ENCODE measurements at places on chromosomes 2 and 18. TPM values are rescaled to one million over a fixed set of nuclear protein-coding genes. Genes with fewer than 3 reads are reported as not detected.

DNA sequence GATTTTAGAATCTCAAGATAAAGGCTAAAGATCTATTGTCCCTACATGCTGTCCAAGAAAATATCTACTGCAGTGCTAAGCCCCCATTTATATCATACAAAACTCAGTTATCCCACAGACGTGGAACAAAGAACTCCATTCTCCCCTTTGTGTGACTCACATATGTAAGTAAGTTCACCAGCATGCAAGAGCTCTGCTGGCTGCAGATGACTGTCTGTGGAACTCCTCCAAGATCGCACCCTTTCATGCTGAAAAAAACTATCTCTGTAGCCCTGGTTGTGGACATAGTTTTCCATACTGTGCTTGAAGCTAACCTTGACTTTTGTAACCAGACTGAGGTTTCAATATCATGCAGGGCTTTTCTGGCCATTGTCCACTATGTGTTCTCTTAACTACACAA lies 207.1 kb downstream of the ZNF521 start:
- H3K27ac ChIP-seq, result no peak overlapping the region
- no peak overlapping the region for H3K4me3 ChIP-seq
- H3K27me3 ChIP-seq, result no peaks in the 10 kb centered on the region
- H3K4me1 ChIP-seq, result no peaks in the 10 kb centered on the region
- no peak for DNase-seq

DNA sequence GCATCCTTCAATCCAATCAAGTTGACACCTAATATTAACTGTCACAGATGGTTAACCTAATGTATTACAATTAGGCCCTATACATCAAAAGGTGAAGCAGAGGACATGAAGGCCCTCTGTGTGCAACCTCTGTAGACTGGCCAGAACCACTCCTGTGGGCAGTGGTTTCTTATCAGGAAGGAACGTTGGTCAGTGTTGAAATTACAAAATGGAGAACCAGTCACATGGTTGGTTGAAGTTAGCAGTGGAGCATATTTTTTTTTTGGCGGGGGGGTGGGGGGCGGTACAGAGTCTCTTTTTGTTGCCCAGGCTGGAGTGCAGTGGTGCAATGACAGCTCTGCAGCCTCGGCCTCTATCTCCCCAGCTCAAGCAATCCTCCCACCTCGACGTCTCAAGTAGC lies 19.8 kb downstream of the RNU2-63P start:
- H3K27ac ChIP-seq, result no peak overlapping the region
- no peaks in the 10 kb centered on the region for H3K36me3 ChIP-seq
- no peak overlapping the region for H3K4me3 ChIP-seq
- H3K4me1 ChIP-seq, result no peaks in the 10 kb centered on the region
- DNase-seq, result no peak

GRCh38 chr2:109148991-109149645 lies 20.1 kb downstream of the SH3RF3 start:
- no peaks in the 10 kb centered on the region for H3K36me3 ChIP-seq
- H3K27me3 ChIP-seq, result no peaks in the 10 kb centered on the region
- no peaks in the 10 kb centered on the region for H3K4me1 ChIP-seq
- no peak for DNase-seq
- H3K27ac ChIP-seq, result no peak overlapping the region

DNA sequence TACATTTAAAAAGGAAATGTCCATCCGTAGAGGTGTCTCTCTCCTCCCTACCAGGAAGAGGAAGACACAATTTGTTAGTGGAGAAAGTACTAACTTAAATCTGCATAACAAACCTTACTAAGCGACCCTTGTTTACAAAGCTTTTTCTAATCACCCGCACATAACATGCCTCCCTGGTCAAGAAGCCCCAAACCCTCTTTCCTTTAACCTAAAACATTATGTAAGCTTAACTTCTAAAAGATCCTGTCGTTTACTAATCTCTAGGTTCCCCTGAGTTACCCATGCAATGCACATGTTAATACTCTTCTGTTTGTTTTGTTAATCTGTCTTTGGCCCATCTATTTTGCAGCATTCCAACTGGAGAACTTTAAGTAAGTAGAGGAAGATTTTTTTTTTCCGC lies 630.3 kb upstream of the NRXN1 start:
- no peak for DNase-seq
- no peaks in the 10 kb centered on the region for H3K4me1 ChIP-seq
- H3K27ac ChIP-seq, result no peak overlapping the region
- no peaks in the 10 kb centered on the region for H3K36me3 ChIP-seq
- H3K27me3 ChIP-seq, result no peaks in the 10 kb centered on the region

DNA sequence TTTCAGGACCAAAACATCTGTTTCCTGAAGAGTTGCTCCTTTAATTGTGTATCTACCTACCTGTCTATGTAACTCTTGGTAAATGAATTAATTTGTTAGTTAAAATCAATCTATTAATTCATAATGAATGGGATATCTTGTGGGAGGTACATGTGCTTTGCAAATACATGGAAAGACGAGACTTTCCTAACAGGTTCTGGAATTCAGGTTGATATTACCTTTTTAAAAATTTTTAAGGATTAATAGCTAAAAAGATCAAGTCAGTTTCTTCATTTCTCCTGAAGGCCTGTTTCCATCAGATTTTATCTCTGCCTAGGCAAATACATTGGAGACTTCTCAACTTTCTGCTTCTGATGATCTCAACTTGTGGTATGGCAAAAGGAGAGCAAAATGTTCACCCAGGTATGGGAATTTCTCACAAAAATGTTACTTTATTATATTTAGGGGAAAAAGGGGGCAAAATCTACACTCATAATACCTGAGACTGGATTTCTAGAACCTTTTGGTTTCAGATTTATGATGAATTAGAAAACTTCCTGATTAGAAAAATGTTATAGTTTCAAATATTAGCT lies 7.4 kb downstream of the TFPI start:
- no peak overlapping the region for H3K4me3 ChIP-seq
- H3K36me3 ChIP-seq, result no peaks in the 10 kb centered on the region
- H3K27me3 ChIP-seq, result no peaks in the 10 kb centered on the region
- no peak for DNase-seq

DNA sequence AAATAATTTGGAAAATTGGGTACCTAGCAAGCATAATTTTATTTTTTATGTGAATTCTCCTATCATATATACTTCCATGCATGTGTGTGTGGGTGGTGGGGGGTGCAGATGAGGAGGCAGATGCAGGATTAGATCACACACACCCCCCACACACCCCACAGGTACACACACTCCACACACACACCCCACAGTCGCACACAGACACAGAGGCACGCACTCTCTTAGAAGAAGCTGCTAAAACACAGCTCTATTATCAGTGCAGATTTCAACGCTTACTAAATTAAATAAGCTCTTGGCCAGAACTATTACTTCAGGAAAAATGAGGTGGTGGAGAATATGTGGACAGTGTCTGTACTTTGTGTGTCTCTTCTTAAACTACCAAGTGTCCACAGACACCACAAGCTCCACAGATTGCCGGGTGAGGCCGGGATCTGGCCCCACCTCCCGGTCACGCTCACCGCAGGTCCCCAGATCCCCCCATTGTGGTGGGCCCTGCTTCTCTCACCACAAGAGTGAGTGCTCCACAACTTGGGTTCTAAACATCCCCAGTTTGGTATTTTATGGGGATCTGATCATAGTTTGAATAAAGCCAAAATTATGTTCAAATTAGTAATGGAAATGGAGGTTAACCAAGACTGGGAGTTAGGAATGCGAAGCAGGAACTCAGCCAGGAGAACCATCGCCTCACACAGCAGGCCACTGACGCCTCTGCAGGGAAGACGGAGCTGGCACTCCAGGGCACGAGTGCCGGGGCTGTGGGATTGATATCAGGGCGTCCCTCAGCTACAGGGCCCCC lies 102.1 kb downstream of the PXDN start:
- no peak overlapping the region for H3K27ac ChIP-seq
- no peaks in the 10 kb centered on the region for H3K4me1 ChIP-seq
- H3K4me3 ChIP-seq, result no peak overlapping the region
- no peak for DNase-seq
- no peaks in the 10 kb centered on the region for H3K27me3 ChIP-seq

- no peak for DNase-seq
- no peak overlapping the region for H3K27ac ChIP-seq
Observed at GRCh38 chr2:45162711-45163110, 153.5 kb upstream of the SIX2 start.

DNA sequence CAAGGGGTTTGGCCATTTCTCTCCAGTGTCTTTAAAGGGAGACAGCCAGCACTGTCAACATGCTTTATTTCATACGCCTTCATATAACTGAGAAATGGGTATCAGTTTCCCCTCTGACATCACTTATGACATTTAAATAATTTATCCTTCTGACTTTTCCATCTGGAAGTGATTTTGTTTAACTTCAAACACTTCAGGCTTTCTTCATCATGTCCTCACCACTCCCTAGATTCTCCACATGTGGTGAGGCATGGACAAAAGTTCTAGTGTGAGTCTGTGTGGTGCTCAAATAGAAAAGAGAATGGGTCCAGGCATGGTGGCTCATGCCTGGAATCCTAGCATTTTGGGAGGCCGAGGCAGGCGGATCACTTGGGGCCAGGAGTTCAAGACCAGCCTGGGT lies 158.6 kb downstream of the TXNL1 start:
- H3K27ac ChIP-seq, result no peak overlapping the region
- H3K27me3 ChIP-seq, result no peaks in the 10 kb centered on the region
- H3K4me1 ChIP-seq, result no peaks in the 10 kb centered on the region
- H3K4me3 ChIP-seq, result no peak overlapping the region
- no peaks in the 10 kb centered on the region for H3K36me3 ChIP-seq

GRCh38 chr2:116809109-116809508 lies 1005.4 kb upstream of the DDX18 start:
- no peaks in the 10 kb centered on the region for H3K27me3 ChIP-seq
- no peak overlapping the region for H3K27ac ChIP-seq
- no peak overlapping the region for H3K4me3 ChIP-seq
- H3K4me1 ChIP-seq, result no peaks in the 10 kb centered on the region
- no peak for DNase-seq
- no peaks in the 10 kb centered on the region for H3K36me3 ChIP-seq

GRCh38 chr2:160156665-160157064 lies 43.4 kb downstream of the ITGB6 start:
- H3K4me3 ChIP-seq, result no peak overlapping the region
- H3K27me3 ChIP-seq, result no peaks in the 10 kb centered on the region
- H3K36me3 ChIP-seq, result no peaks in the 10 kb centered on the region
- no peaks in the 10 kb centered on the region for H3K4me1 ChIP-seq
- DNase-seq, result no peak

DNA sequence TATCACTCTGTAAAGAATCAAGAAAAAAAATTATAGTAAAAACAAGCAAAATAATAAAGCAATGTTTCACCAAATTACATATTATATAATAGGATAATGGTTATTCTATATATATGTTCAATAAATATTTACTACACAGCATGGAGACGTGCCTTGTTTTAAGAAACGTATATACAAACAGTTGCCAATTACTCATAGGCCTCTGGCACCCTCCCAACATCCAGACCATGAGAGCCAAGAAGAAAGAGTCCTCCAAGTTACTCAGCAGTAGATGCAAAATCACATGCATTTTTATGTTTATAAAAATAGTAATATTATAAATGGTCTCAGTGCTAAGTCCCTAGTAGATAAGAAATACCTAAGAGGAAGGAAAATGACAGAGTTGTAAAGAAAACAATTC lies 64.8 kb downstream of the REV1 start:
- H3K4me3 ChIP-seq, result no peak overlapping the region
- no peaks in the 10 kb centered on the region for H3K4me1 ChIP-seq

GRCh38 chr2:43117521-43118143 lies 108.8 kb downstream of the ZFP36L2 start:
- H3K27me3 ChIP-seq, result no peaks in the 10 kb centered on the region
- no peak overlapping the region for H3K27ac ChIP-seq
- no peaks in the 10 kb centered on the region for H3K36me3 ChIP-seq
- H3K4me3 ChIP-seq, result no peak overlapping the region
- no peaks in the 10 kb centered on the region for H3K4me1 ChIP-seq

DNA sequence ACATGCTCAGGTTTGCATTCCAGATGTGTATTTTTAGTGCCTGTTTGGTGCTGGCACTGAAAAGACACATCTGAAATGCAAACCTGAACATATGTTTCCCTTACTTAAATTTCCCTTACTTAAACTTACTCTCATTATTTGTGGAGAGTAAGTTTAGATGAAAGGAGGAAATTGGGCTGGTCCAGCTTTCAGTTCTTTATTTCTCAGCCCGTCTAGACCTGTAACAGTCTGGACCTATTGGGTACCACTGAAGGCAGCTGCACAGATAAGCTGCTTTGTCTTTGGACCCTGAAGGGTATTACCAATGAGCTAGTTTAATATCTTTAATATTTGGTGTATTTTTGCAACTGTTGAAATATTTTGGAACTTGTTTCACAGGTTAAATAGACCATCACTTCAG lies 17.0 kb upstream of the DSG3 start:
- no peaks in the 10 kb centered on the region for H3K27me3 ChIP-seq
- DNase-seq, result no peak
- no peak overlapping the region for H3K27ac ChIP-seq
- H3K4me1 ChIP-seq, result no peaks in the 10 kb centered on the region
- H3K4me3 ChIP-seq, result no peak overlapping the region

DNA sequence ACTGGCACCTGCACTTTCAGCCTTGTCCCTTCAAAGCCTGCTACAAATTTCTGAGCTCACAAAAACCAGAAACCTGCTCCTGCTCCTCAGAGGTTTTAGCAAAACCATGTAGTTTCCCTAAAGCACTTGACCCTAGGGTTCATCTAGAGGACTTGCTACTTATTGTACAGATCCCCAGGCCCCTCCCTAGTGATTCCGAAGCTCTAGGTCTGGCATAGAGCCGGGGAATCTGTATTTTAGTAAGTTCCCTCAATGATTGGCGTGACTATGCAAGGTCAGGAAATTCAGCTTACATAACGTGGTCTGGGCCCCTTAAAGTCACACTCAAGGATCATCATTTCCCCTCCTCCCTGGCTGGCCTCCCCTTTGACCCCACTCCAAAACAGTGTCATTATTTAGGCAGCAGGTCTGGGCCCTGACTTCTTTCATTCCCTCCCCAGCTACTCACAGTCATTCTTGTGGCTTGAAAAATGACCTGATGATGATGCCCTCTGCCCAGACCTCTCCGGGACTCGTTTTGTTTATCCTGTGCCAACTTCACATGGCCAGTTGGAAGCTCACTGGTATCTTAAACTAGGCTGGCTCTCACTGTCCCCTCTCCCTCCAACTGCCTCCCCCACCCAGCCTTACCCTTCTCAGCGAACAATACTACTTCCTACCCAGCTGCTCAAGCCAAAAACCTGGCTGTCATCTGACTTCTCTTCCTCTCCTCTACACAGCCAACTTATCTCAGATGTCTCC lies 36.0 kb downstream of the WDFY1 start:
- no peak overlapping the region for H3K4me3 ChIP-seq
- H3K27me3 ChIP-seq, result no peaks in the 10 kb centered on the region

- H3K4me3 ChIP-seq, result no peak overlapping the region
- H3K27me3 ChIP-seq, result no peaks in the 10 kb centered on the region
- no peaks in the 10 kb centered on the region for H3K36me3 ChIP-seq
- no peak for DNase-seq
Observed at GRCh38 chr2:138030459-138030858, 66.2 kb downstream of the HNMT start.

GRCh38 chr2:27640722-27641245 lies 11.9 kb downstream of the GPN1 start:
- DNase-seq, result no peak
- H3K4me3 ChIP-seq, result no peak overlapping the region
- peaks cover 98% of the 10 kb centered on the region for H3K36me3 ChIP-seq
- no peaks in the 10 kb centered on the region for H3K27me3 ChIP-seq
- H3K27ac ChIP-seq, result no peak overlapping the region

Gene SERPINB10
- not detected for total RNA-seq

Gene CFAP221
- total RNA-seq, result 1.3 TPM

Gene RAPGEF4
- not detected for total RNA-seq

Gene SPEG
- total RNA-seq, result 72.8 TPM

Gene ADNP2
- 8.1 TPM for total RNA-seq

Gene DCTN1
- total RNA-seq, result 181 TPM

Gene POTEJ
- total RNA-seq, result not detected

Gene CABYR
- total RNA-seq, result not detected

Gene DYSF
- total RNA-seq, result 6.4 TPM

Gene TRIM43
- not detected for total RNA-seq

Gene EFHD1
- total RNA-seq, result 11.9 TPM

Gene WDR35
- total RNA-seq, result 13.2 TPM

Gene TSPYL6
- total RNA-seq, result not detected
